Smooth muscle cell of bladder (primary cell): ENCODE measurements at places on chromosomes 1 and 21. TPM values are rescaled to one million over a fixed set of nuclear protein-coding genes. Genes with fewer than 3 reads are reported as not detected.

The SPATA21 gene
- not detected in 2 replicates for total RNA-seq

The C1QTNF12 gene
- total RNA-seq, result 0.83 and 1.3 TPM in 2 replicates

The CFAP74 gene
- not detected in 2 replicates for total RNA-seq

The CSTB gene
- total RNA-seq, result 12.2 and 21.4 TPM in 2 replicates

The KANK4 gene
- total RNA-seq, result 0.09 and 0.28 TPM in 2 replicates

The TLR5 gene
- under 0.01 and 0.14 TPM in 2 replicates for total RNA-seq

The CACNA1E gene
- not detected in 2 replicates for total RNA-seq

The AHDC1 gene
- 2.1 and 5.5 TPM in 2 replicates for total RNA-seq

The FMN2 gene
- 3.2 and 5.8 TPM in 2 replicates for total RNA-seq

The S100A7A gene
- not detected in 2 replicates for total RNA-seq

The POU2F1 gene
- total RNA-seq, result 2.4 and 2.8 TPM in 2 replicates

The ERVH48-1 gene
- total RNA-seq, result not detected in 2 replicates

The DNASE2B gene
- not detected in 2 replicates for total RNA-seq

The SDHC gene
- 13.5 and 17.0 TPM in 2 replicates for total RNA-seq

The RGS18 gene
- total RNA-seq, result 0.43 TPM in 1 of 2 replicates, not detected in the other

The LCE2A gene
- total RNA-seq, result not detected in 2 replicates

The REN gene
- 0.14 and 0.28 TPM in 2 replicates for total RNA-seq

The OR6N1 gene
- total RNA-seq, result not detected in 2 replicates

The DNALI1 gene
- total RNA-seq, result 1.7 and 4.0 TPM in 2 replicates

The NUAK2 gene
- total RNA-seq, result 3.9 and 4.8 TPM in 2 replicates

The SLAMF1 gene
- total RNA-seq, result not detected in 2 replicates

The ZYG11A gene
- 0.46 and 1.00 TPM in 2 replicates for total RNA-seq

The CGN gene
- under 0.01 TPM in 2 replicates for total RNA-seq

The SLAMF8 gene
- total RNA-seq, result not detected in 2 replicates

The PSRC1 gene
- 1.8 and 2.3 TPM in 2 replicates for total RNA-seq

The IL22RA1 gene
- not detected in 2 replicates for total RNA-seq

The IFNLR1 gene
- total RNA-seq, result not detected in 2 replicates

The RCSD1 gene
- total RNA-seq, result 0.09 TPM in 1 of 2 replicates, not detected in the other

The OR2T11 gene
- total RNA-seq, result not detected in 2 replicates

The OR2M4 gene
- total RNA-seq, result not detected in 2 replicates

The CXADR gene
- total RNA-seq, result 1.1 and 2.0 TPM in 2 replicates

The CRP gene
- total RNA-seq, result not detected in 2 replicates
